ENCODE measurements at places on chromosomes 3 and 15.
A peak's percentile ranks its signal among the peaks of the same experiment; 100 is the strongest.

DNA sequence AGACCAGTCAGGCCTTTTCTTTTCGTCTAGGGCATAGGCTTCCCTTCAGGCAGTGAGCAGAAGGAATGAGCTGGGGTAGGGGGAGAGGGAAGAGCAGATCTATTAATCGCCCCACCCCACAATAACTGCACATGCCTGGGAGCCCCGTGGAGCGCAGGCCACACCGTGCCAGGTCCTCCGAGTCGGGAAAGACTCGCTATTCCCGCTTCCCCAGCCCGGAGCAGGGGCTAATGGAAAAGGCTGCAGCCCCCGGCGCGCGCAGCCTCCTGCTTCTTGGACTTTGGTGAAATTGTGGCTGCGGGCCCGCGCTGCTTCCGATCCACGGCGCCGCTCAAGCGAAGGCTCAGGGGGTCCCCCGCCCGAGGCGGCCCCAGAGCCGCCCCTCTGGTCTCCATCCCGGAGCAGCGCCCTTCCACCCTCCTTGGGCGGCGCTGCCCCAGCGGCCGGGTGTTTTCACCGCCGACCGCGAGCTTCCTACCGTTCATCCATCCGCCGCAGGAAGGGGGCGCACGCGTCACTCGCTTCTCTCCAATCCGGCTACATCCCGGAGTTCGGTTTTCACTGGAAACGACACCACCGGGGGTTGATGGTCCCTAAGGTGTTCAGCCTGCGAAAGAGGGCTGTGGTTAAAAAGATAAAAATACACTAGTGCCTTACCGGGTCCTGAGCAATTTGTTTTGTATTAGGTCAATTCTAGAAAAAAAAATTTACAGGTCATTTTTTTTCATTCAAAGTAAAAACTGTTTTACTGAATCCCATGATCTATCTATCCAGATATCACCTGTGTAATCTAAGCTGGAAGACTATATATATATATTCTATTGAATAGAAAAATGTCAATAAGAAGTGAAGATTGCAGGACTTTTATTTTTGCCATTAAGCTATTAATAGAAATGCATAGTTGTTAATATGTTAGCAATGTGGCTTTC lies 4.4 kb upstream of the SYNM start:
- no peak for DNase-seq

DNA sequence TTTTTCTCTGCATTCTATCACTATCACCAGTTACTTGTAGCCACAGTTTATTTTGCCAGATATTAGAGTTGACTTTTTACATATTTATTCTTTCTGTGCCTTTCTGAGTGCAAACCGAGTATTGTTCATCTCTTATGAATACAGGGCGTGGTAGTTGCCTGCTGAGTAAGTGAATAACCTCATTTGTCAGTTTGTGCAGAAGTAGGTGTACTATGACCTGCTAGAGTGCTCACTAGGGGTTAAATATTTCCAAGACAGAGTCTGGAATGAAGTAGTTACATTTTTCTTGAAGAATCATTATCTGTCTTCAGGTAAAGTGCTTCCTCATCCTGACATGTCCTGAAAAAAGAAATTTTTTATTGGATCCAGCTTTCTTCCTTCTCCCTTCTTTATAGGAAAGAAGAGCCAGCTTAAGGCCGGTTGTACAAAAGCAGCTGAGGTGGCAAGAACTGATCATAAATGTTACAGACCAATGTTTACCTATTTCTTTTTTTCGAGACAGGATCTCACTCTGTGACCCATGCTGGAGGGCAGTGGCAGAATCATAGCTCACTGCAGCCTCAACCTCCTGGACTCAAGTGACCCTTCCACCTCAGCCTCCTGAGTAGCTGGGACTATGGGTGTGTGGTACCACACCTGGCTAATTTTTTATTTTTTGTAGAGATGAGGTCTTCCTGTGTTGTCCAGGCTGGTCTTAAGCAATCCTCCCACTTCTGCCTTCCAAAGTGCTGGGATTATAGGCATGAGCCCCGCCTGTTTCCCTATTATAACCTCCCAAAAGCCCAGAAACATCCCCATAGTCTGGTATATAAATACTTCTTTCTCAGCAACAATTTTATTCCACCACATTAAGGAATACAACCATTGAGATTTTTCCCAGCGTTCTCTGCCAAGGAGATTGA lies 182.5 kb downstream of the TPRG1 start:
- no peak for DNase-seq

GRCh38 chr15:83943849-83944404 lies 290.0 kb downstream of the ADAMTSL3 start:
- DNase-seq, result no peak

DNA sequence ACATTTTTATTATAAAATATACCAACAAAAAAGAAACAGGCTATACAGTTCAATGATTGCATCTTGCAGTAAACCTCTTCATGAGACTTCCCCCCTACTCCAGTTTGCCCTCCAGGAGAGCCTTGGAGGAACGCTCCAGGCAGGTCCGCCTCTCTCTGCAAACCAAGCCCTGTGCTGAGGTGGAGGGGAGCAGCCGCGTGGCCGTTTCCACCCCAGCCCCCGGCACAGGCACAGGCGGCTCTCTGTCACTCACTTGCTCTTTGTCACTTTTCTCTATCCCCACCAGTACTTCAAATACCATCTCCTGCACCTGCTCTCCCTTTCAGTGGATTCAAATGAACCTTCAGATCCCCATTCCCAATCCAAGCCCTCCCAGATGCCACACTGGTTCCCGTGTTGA lies 479.9 kb downstream of the OCA2 start:
- no peak for DNase-seq

DNA sequence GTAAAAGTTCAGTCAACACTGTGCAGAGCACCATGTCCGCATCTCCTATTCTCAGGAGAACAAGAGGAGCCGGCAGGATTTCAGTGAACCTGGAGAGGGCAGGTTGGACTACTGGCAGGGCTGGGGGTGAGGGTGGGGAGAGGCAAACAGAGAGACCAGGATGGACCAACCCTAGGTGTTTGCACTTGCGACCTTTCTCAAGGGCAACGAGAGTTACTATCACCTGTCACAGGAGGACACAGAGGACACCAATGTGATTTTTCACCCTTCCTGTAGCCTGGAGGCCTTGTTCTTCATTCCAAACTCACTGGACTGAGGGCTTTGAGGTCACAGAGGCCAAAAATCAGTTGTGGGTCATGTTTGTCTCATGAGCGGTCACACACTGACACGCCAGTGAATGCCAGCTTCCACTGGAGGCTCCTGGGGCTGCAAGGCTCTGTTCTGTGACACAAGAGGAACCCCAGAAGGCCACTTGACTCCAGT lies 89.5 kb downstream of the CPN2 start:
- no peak for DNase-seq

DNA sequence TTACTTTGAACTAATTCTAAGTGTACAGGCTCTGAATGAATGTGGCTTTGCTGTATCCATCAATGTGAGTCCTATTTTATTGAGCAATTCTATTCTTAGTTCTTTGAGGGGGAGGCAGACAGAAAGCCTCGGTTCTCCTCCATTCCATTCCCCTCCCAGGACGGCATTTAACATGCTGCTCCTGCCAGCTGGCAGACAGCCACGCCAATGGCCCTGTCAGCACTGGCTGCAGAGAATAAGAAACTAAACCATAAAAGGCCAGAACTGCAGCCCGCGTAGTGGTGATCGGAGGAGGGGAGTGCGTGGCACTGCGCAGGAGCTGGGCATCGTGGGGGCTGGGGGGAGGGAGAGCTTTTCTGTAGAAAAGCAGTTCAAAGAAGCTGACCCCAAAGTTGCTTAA lies 76.0 kb upstream of the HACD2 start:
- DNase-seq, result peak; percentile 88

- DNase-seq, result no peak
These were observed 33.3 kb downstream of the MAP1A start for GRCh38 chr15:43550527-43551363.

GRCh38 chr3:114758831-114759699 lies 388.0 kb downstream of the ZBTB20 start:
- no peak for DNase-seq

DNA sequence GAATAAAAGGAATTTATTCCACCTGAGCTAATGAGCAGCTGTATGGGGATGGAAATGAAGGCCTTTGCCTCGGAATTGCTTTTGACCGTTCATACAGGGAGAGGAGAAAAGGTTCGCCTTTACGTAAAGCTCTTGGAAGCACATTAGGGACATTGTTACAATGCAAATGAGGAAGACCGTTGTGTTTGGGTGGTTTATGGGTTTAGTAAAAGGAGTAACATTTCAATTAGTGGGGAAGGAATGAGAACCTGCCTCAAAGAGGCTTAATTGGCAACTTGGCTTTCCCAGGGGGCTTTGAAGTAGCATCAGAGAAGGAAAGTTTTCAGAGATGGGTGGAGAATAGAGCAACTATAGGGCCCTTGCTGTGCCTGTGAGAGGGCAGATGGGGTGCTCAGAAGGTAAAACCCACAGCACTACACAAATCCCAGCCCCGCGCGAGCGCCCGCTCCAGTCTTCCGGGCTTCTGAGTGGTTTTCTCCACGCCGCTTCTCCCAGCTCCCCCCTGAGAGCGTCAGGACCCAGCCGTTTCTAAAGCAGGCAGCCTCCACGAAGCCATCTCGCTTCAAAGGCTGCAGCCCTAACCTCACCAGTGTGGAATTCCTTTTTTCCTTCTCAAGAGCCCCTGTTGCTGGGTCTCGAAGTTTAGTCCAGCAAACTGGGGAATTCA lies 192.0 kb upstream of the HES1 start:
- no peak for DNase-seq

GRCh38 chr3:173396191-173397041 lies 1.1 kb upstream of the NLGN1 start:
- DNase-seq, result no peak

- no peak for DNase-seq
These were observed at the start of gene LARP6 for GRCh38 chr15:70853973-70854665. LARP6 (minus strand) TSS chr15:70854157; CDS start chr15:70854088, 69 bp downstream.

GRCh38 chr3:177885063-177885462 lies 651.2 kb upstream of the KCNMB2 start:
- DNase-seq, result no peak

DNA sequence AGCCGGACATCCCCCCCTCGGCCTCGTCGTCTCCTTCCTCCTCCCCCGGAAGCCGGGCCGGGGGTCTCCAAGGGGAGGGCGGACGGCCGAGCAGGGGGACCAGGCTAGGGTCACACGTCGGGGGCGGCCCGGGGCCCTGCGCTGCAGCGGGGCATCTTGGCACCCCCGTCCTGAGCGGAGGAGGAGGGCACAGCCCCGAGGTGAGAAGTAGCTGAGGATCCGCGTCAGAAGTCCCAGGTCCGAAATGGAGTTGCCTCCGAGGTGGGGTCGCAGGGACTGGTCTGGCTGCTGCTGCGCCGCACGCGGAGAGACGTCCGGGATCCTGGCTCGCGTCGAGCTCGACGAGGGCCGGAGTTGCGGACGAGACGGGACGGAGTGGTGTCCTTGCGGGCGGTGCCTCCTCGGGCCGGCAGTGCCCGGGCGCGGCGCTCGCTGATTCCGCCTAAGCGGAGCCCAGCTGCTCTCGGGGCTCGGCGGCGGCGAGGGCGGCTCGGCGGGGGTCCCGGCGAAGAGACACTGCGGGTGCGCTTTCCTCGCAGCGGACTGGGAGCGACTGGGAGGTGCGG lies at the start of gene ADCY5:
ADCY5 (minus strand) TSS at position 555 of the 566 bp plus-strand sequence; CDS start at position 10, 545 bp downstream.
- no peak for DNase-seq

- DNase-seq, result no peak
These were observed 5.5 kb upstream of the CFAP100 start for GRCh38 chr3:126389112-126389793.

DNA sequence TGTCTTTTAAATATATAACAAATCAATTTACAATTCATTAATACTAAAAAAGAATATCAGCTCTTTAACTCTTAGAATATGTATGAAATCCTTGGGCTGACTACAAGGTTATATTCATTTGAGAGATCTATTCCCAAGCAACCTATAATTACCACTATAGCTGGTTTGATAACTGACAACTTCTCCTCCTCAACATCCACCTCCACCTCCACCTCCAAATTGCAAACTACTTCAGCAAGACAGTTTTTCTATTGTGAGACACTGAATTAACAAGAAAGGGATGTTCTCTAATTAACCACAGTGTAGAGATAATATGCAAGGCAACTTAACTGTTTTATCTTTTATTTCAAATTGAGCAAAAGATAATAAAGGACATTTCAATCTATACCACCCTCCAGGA lies 284.8 kb upstream of the ARL6 start:
- DNase-seq, result no peak

GRCh38 chr3:171915275-171915674 lies 72.1 kb downstream of the TMEM212 start:
- DNase-seq, result no peak

DNA sequence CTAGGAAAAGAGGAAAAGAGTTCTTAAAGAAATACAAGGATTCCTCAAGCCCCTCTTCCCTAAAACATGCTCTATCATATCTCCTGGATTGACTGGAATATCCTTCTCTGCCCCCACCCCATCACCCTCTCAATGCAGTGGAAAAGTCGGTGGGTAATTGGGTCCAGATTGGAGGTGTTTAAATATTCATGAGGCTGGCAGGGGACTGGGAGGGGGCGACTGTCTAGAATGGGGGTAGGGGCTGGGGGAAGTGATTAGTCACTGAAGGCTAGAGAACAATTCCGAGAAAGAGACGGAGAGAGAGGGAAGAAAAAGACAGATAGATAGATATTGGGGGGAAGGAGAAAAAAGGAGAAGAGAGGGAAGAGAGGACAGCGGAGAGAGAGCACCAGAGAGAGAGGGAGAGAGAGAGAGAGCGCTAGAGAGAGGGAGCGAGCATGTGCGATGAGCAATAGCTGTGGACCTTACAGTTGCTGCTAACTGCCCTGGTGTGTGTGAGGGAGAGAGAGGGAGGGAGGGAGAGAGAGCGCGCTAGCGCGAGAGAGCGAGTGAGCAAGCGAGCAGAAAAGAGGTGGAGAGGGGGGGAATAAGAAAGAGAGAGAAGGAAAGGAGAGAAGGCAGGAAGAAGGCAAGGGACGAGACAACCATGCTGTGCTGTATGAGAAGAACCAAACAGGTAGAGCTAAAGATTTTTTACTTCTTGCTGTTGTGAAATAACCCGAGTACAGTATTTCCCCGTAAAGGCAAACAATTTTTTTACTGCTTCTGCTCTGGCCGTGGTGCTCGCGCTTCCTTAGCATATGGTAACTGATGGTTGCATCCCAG lies at the start of gene GAP43:
GAP43 (plus strand) TSS at position 467 of the 825 bp plus-strand sequence; CDS start at position 647, 180 bp downstream.
- DNase-seq, result peak; percentile 47

GRCh38 chr3:51777985-51778384 lies 1.1 kb downstream of the IQCF6 start:
- no peak for DNase-seq

GRCh38 chr15:70250208-70251201 lies 152.8 kb upstream of the TLE3 start:
- no peak for DNase-seq

DNA sequence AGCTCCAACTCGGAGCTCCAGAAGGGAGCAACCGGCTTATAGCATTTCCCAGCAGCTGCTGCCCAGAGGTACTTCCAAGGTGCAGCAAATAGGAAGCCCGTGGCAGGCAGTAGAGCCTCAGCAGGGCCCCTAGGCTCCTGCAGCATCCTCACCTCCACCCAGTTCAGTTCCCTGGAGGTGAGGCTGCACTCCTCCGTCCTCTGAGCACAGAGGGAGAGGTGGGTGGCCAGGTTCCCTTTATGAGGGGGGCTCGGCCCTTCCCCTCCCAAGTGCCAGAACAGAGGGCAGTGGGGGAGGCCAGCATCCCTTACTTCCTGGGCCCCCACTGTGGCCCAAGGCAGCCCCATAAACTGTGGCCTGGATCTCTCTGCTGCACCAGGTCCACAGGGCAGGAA lies 150.2 kb downstream of the ATP10A start:
- no peak for DNase-seq

GRCh38 chr3:149493315-149494021 lies 19.0 kb downstream of the TM4SF4 start:
- DNase-seq, result no peak

Data from kidney epithelial cell (primary cell).